ENCODE measurements at places on chromosomes 3 and 15. TPM values are rescaled to one million over a fixed set of nuclear protein-coding genes. Genes with fewer than 3 reads are reported as not detected.

SLC6A11 gene
- not detected for total RNA-seq

ARNT2 gene
- 2.3 TPM for total RNA-seq

DNA sequence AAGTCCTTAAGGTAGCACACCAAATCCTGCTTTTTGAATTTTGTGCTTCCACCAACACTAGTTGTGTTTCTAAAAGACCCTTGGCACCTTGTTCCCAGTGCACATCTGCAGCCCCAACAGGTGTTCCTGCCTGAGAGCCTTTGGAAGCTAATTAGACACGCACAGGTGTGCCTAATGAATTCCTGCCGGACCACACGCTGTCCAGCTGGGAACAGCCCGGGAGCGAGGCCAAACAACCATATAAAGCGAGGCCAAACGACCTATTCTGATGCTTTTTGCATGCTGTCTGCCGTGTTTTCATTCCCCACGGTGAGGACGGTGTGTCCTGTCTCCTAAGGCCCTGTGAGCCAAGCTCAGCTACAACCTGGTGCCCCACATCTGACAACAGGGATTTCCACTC, 99.5 kb downstream of the ATG7 start:
- DNase-seq, result no peak
- no peaks in the 10 kb centered on the region for H3K36me3 ChIP-seq
- no peaks in the 10 kb centered on the region for H3K27me3 ChIP-seq

GRCh38 chr15:68326711-68327354, 49.3 kb downstream of the FEM1B start:
- H3K27me3 ChIP-seq, result no peaks in the 10 kb centered on the region
- no peaks in the 10 kb centered on the region for H3K4me1 ChIP-seq
- H3K27ac ChIP-seq, result no peak overlapping the region
- no peak for DNase-seq

GRCh38 chr15:74438721-74439316, 5.1 kb upstream of the SEMA7A start:
- no peaks in the 10 kb centered on the region for H3K4me1 ChIP-seq
- no peak overlapping the region for H3K27ac ChIP-seq
- H3K36me3 ChIP-seq, result no peaks in the 10 kb centered on the region

DNA sequence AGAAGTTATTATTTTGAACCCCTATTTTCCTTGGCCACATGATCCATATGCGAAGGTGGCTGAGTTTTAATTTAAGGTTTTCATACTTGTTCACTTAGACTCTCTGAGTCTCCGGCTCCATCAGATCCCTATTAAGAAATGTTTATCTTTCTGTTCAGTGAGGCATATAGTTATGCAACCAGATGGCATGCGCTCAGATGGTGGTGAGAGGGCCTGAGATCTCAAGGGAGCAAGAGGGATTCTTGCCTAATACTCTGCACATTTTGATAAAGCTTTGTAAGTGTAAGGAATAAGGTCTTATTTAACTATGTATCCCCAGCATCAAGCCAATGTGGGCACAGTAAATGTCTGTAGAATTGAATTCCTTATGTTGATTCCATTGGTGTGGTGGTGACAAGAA, 78.9 kb upstream of the DPH6 start:
- H3K27ac ChIP-seq, result no peak overlapping the region
- DNase-seq, result peak; percentile 59
- no peaks in the 10 kb centered on the region for H3K27me3 ChIP-seq
- H3K36me3 ChIP-seq, result no peaks in the 10 kb centered on the region
- H3K4me1 ChIP-seq, result peaks cover 16% of the 10 kb centered on the region

DNA sequence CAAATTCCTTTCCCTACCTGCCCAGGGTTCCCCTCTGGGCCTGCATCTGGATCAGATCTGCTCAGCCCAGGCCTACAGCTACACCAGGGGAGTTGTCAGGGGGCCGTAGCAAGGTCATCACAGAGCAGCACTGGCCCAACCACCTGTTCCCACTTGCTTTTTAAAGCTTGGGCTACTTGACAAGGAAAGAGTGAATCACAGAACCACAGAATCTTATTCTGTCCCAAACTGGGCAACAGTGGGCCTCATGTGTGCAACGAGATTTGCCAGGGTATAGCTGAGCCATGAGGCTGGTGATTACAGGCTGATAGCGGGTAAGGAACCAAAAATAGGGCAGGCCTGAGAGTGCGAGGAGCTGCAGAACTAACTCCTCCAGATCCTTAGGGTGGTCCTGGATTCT, 66.7 kb downstream of the MYLK start:
- H3K36me3 ChIP-seq, result no peaks in the 10 kb centered on the region
- peak overlapping the region; percentile 73 for H3K27ac ChIP-seq
- no peak for DNase-seq
- H3K4me1 ChIP-seq, result no peaks in the 10 kb centered on the region
- H3K27me3 ChIP-seq, result no peaks in the 10 kb centered on the region

GRCh38 chr15:61500951-61501620, 272.0 kb upstream of the RORA start:
- H3K27ac ChIP-seq, result no peak overlapping the region
- H3K36me3 ChIP-seq, result no peaks in the 10 kb centered on the region
- no peaks in the 10 kb centered on the region for H3K4me1 ChIP-seq
- peaks cover 6% of the 10 kb centered on the region for H3K27me3 ChIP-seq
- no peak overlapping the region for H3K4me3 ChIP-seq
- no peak for DNase-seq

DNA sequence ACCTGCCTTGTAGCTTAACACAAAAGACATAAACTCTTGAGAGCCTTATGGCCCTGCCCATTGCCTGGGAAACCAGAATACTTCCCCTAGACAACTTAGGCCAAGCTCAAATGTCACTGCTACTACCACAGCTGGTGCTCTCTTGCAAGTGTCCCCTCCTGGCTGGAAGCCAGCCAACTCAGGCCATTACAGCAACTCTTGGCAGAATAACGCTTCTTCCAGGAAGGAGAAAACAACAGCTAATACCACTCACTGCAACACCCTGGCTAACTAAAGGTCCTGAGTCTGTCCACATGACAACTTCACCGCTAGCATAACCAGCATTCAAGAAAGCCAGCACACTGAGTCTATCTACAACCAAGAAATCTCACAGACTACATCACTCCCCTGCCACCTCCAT, 5.1 kb upstream of the B4GALT4 start:
- DNase-seq, result peak; percentile 39
- H3K4me1 ChIP-seq, result peaks cover 7% of the 10 kb centered on the region
- no peaks in the 10 kb centered on the region for H3K27me3 ChIP-seq
- H3K4me3 ChIP-seq, result no peak overlapping the region
- no peaks in the 10 kb centered on the region for H3K36me3 ChIP-seq

Measured in adrenal gland (tissue), 19 donors.